ENCODE measurements at places on chromosomes 3 and 15.

DNA sequence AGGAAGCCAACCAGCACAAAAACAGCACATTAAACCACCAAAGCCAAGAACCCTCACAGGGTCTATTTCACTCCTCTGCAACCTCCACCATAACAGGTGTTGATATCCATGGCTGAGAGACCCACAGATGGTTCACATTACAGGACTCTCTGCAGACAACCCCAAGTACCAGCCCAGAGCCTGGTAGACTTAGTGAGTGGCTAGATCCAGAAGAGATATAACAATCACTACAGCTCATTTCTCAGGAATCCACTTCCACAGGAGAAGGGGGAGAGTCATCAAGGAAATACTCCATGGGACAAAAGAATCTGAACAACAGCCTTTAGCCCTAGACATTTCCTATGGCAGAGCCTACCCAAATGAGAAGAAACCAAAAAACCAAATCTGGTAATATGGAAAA lies 168.1 kb upstream of the CD96 start:
- no peak for DNase-seq

- no peak for DNase-seq
Measured at GRCh38 chr3:53350652-53351051, 3.3 kb upstream of the DCP1A start.

DNA sequence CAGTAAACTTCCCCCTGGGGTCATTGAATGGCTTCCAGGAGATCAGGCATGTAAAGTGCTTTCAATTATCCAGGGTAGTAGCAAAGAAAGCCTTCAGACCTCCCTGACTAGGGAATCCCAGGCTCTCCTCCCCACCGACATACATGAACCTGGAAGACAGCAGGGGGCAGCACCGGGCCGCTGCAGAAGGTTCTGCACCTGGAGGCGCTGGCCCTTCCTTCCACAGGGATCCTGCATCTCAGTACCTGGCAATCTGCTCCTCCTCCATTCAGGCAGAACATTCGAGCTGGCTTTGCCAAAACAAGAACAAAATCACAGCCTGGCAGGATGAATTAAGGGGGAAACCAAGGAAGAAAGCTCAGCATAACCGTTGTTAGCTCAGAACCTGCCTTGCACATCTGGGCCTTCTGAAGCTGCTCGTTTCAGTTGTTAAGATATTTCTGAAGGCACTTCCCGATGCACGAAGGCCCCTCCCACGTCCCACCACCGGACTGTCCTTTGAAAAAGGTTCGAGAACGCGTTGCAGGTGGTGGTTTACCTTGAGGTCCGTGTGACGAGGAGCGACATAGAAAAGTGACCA lies 237.7 kb downstream of the SLCO3A1 start:
- no peak for DNase-seq

GRCh38 chr15:48494631-48495030 lies 150.9 kb downstream of the FBN1 start:
- no peak for DNase-seq

- no peak for DNase-seq
Measured at GRCh38 chr3:177367788-177368187, 170.5 kb upstream of the TBL1XR1 start.

DNA sequence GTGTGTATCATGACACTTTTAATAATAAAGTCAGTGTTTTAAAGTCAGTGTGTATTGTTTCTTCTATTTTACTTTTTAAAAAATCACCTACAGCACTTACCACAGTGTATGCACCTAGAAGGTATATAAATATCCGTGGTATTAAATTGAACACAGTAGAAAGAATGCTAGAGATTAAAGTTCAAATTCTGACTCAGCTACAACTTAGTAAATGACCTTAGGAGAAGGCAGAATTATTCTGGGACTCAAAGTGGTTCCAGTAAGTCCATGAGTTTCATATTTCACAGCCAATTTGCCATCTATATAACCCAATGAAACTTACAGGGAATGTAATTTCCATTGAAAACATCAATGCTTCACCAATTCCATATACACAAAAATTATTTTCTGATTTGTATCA lies 52.7 kb upstream of the MAP4 start:
- no peak for DNase-seq

GRCh38 chr3:16249336-16249735 lies 15.4 kb downstream of the DPH3 start:
- no peak for DNase-seq

- no peak for DNase-seq
Measured at GRCh38 chr15:48031973-48032372, 88.8 kb upstream of the SLC24A5 start.

- no peak for DNase-seq
Measured at GRCh38 chr3:162262129-162262528, 765.5 kb downstream of the OTOL1 start.

DNA sequence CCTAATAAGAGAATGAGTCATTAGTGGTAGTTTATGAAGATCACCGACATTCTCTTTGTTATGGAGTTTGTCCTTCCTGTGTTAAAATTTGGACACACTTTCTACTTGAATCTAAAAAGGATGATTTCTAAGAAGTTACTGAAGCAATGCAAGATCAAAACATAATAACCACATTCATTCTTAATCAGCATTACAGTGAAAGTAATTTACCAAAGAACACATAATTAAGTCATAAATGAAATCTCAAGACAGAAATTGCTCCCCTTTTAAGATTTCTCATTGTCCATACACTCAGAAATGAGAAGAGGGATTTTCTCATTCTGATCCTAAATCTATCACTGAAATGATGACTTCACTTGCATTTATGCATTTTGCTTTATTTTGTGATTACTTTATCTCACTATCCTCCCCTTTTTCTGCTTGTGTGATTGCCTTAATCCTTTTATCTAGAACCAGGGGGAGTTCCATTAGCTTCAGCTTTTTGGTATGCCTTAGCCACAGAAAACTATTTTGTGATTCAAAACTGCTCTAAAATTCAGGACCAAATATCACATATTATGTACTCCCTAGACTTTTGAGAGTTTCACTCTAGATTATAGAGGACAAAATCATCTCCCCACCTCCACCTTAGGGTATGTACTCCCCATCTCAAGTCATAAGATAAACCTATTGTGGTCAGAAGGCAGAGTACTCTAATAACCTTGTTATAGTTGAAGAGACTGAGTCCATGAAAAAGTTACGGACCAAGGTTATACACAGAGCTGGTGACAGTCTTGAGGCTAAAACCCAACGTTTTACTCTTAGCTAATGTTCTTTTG lies 817.6 kb upstream of the CFAP20DC start:
- DNase-seq, result no peak

DNA sequence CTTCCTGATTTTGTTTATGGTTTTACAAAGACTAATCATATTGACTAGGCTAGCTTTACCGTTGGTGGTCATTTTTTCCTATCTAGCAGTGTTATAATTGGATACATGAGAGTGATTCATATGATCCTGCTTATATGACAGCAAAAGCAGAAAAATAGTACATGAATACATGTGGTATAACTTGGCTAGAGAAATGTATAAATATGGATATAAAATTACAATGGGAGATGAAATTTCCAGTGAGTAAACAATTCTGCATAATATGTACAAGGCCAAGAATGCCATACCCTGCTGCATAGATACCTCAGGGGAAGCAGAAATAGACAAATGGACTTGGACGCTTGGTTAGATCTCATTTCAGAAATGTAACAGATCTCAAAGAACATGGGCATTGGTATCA lies 103.1 kb downstream of the DTWD1 start:
- no peak for DNase-seq

DNA sequence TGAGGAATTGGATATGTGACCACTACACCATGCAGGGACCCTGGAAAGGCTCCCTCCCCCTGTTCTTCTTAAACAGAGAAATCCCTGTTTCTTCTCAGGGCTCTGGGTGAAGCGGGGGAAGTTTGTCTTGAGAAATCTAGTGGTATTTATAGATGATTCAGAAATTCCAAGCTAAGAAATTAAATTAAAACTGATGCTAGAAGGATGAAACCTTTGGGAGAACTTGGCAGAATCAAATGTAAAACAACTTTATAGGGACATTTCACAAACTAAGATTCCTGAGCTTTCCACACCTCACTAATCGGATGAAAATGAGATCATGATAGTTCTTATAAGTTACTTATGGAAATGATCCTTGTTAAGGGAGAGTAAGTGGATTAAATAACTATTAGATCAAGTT lies 54.2 kb downstream of the FBXL2 start:
- no peak for DNase-seq

DNA sequence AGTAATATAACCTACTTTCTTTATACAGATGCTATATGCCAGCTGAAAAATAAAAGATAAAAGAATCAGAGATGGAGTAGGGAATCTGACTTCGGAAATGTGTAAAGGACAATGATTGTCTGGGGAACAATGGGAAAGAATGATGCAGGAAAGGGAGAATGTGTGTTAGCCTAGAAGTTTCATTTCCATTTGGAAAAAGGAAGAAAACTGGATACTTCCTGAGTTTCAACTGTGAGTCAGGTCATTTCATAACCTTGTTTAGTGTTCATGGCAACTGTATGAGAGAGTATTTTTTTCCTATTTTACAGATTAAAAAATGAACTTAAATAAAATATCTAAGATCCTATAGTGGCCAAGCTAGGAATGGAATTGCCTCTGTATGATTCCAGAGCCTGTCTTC lies 261.3 kb upstream of the NECTIN3 start:
- no peak for DNase-seq

DNA sequence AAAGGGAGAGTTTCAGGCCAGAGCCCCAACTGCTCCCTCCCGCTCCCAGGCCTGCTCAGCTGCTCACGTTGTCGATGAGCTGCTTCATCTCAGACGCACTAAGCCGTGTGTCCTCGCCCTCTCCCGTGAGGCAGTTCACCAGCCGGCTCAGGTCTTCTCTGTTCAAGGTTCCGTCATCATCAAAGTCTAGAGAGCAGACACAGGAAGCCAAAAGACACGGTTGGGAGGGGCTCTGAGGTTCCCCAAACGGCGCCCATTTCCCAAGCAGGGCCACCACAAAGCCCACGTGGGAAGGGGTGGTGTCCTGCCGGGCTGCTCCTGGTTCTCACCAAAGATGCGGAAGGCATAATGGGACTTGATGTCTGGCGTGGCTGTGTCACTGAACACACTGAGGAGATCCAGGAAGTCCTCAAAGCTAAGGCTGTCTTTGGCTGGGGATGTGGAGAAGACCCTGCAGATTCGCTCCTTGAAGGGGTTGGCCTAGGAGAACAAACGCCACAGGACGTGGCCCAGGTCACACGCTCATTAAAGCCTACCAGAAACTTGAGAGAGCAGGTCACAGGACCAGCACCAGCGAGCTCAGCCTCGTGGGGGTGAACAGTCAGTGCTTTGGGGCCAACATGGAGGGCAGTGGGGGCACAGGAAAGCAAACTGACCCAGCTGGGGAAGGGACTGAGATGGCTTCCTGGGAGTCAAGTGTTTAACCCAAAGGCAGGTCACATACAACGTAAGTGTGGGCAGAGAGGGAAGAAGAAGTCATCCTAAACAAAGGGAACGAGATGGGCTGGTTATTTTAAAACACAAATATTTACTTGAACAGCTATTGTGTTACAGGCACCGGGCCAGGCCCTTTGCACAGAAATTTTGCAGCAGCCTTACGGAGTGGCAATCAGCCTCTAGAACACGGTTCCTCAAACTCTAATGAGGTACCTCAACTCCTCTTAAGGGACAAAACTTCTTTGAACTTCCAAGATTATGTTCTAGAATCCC lies 2.4 kb downstream of the CIB1 start:
- peak; percentile 53 for DNase-seq

GRCh38 chr3:57983734-57984518 lies 24.3 kb upstream of the FLNB start:
- DNase-seq, result peak; percentile 30

DNA sequence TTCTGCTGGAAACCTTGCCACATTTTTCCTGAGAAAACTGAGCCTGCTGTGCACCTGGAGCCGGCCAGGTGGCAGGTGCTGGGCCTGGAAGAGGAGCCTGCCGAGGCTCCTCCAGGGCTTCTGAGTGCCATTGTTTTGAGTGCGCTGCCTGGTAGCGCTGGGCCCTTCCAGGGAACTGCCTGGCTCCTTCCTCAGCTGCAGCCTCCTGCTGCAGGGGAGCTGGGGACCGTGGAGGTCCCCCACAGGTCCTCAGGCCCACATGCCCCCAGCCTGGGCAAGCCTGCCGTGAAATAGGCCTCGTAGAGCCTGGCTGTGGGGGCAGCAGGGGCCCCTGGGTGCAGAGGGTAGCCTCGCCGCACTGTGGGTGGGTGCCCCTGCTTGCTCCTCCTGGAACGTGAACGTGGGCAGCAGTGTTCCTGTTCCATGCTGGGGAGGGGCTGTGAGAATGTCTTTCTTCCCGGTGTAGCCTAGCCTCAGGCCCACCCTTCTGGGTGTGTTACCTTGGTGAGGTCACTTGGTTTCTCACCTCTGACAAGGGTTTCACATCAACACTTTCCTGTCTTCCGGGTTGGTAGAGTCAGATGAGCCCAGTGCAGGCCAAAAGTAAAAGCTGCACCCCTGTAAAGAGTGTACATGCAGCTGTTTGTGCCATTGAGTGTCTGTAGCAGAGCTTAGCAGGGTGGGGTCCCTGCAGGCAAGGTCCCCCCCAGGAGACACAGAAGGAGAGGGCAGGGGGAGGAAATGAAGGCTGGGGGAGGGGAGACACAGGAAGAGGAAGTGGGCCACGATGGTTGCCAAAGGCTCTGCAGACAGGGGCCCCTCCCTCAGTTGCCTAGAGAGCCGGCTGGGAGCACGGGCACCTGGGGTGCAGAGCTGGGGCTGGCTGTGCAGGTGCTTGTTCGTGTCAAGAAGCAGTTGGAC lies 34.5 kb downstream of the KLF13 start:
- no peak for DNase-seq

DNA sequence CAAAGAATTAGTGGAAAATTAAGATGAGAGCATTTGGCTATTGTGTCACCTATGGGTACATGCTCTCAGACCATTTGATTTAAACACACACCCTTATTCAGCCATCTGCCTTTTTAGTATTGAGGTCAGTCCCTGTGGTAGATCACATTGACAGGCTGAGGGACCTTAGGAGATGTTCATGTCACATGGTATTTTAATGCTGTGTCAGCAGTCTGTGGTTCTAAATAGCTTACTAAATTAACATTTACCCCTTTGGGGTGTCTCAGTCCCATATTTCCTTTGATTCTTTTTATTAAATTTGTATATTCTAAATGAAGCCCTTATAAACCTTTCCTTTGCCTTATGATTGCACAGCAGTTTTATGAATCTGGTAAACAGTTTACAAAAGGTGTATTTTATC lies 2.3 kb downstream of the RBM5 start:
- no peak for DNase-seq

DNA sequence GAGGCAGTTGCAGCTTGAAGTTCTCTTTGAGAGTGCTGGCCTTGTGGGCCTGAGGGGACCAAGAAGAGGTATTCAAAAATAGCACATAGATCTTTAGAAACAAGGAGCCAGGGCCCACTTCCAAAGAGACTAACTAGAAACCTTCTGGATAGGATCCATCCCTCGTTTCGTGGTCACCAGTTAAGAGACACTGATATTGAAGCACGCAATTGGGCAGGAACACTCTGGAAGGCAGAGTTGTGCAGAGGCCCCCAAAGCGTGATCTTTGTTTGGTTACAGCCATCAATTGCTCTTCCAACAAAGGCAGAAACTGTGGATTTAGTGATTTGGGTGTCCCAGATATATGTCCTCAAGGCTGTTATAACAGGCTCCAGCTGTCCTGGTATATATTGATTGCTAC lies 46.7 kb upstream of the ACAN start:
- no peak for DNase-seq

GRCh38 chr3:129665024-129665768 lies 58.7 kb upstream of the PLXND1 start:
- no peak for DNase-seq

Measured in stimulated activated CD8-positive, alpha-beta memory T cell treated with anti-CD3 and anti-CD28 coated beads, Interleukin-15, amount 100 ng/mL, for 4 hours (primary cell).